ENCODE measurements at places on chromosomes 1 and 21. TPM values are rescaled to one million over a fixed set of nuclear protein-coding genes. Genes with fewer than 3 reads are reported as not detected.

FCRL4 gene
- total RNA-seq = not detected

CFAP107 gene
- not detected for total RNA-seq

OR2L5 gene
- total RNA-seq = not detected

- no peak for DNase-seq
Measured at GRCh38 chr21:20646431-20647165, 351.6 kb upstream of the NCAM2 start.

GRCh38 chr1:193819376-193819775 is 633.0 kb upstream of the B3GALT2 start:
- DNase-seq = no peak

GRCh38 chr1:24111996-24112779 is at the start of gene MYOM3:
Gene MYOM3 (minus strand): TSS chr1:24112135. CDS start chr1:24108636, 3,499 bp downstream.
- peak; percentile 71 for DNase-seq

GRCh38 chr1:175649416-175649815 is 94.0 kb downstream of the TNR start:
- peak; percentile 44 for DNase-seq

GRCh38 chr1:182771187-182771984 is 18.2 kb upstream of the NPL start:
- DNase-seq = no peak

- DNase-seq = peak; percentile 49
Measured at GRCh38 chr1:85396194-85396593, 68.8 kb downstream of the DDAH1 start.

DNA sequence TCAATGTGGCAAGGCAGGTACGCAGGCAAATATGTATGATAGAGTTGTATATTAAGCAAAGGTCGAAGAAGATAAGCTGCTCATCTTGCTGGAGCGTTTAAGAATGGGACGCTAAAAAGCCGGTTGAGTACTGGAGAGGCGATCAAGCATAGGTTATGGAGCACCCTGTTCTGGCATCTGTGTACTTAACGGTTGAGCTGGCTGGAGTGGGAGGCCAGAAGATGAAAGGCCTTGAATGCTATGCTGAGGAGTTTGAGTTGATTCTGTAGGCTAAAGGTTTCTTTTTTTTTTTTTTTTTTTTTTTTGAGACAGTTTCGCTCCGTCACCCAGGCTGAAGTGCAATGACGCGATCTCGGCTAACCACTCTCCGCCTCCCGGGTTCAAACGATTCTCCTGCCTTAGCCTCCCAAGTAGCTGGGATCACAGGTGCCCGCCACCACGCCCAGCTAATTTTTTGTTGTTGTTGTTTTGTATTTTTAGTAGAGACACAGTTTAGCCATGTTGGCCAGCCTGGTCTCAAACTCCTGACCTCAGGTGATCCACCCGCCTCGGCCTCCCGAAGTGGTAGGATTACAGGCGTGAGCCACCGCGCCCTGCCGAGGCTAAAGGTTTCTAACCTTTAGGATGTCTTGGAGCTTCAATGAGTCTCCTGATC is 850 bp upstream of the KHDC4 start:
- peak; percentile 45 for DNase-seq

DNA sequence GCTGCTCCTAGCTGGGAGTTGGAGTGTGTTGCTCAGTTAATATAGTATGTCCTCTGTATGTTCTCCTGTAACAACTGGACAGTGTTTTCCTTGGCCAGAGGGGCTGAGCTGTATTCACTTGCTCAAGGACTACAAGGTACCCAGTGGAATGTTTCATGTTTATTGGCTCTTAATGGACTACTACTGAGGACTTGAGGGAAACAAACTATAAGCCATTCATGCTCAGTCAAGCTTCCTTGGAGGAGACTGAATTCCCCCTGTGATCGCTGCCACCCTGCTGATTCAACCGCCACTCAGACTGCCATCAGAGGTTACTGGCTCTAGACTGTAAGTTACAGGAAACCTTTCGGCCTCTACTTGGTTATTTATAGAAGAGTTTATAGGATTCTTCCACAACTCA is 166.6 kb downstream of the ZC3H11B start:
- peak; percentile 27 for DNase-seq

DNA sequence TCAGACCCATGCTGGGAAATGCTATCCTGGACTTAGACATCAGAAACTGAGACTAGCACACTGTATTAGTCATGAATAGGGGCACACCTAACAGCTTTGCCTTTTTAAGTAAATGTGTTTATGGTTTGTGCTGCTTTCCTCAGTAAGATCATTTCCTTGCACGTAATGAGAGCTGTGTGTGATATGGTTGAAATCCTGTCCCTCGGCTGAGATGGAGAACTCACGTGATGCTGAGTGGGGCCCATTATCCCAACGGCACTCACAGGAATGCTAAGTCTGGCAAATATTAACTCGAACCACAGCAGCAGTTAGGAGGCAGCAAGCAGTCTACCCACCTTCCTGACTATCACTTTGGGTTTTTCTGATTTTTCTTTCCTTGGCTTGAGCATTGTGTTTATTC is 38.2 kb downstream of the BCL9 start:
- no peak for DNase-seq

- no peak for DNase-seq
Measured at GRCh38 chr1:59481881-59482505, 185.1 kb downstream of the FGGY start.

DNA sequence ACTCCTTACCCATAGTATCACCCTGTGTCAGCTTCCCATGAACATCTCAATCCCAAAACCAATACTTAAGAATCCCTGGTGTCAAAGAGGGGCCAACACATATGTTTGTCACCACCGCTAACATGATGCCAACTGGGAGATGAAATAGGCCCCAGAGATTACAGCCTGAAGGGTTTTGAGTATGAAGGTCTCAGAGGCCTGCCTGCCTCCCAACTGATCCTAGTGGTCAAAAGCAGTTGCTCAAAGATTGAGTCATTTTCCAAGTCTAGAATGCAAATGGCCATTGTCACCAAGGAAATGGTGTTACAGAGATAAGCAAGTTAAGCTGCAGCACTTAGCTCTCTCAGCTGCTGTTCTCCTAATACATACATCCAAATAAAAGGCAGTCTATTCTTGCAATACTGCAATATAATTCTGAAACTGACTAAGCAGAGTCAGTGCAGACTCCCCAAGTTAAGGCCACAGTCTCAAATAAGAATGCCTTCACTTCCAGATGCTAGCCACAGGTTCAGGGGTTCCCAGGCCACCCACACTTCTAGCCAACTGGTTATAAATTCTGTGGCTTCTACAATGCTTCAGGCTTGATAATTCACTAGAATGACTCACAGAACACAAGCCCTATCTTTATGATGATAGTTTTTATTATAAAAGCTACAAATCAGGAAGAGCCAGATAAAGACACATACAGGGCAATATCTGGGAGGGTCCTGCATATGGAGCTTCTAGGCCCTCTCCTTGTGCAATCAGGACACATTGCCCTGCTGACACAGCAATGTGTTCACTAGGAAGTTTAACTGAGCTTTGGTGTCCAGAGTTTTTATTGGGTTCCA is 18.7 kb downstream of the DUSP10 start:
- DNase-seq = no peak

GRCh38 chr1:246086191-246086590 is 420.9 kb downstream of the SMYD3 start:
- no peak for DNase-seq

DNA sequence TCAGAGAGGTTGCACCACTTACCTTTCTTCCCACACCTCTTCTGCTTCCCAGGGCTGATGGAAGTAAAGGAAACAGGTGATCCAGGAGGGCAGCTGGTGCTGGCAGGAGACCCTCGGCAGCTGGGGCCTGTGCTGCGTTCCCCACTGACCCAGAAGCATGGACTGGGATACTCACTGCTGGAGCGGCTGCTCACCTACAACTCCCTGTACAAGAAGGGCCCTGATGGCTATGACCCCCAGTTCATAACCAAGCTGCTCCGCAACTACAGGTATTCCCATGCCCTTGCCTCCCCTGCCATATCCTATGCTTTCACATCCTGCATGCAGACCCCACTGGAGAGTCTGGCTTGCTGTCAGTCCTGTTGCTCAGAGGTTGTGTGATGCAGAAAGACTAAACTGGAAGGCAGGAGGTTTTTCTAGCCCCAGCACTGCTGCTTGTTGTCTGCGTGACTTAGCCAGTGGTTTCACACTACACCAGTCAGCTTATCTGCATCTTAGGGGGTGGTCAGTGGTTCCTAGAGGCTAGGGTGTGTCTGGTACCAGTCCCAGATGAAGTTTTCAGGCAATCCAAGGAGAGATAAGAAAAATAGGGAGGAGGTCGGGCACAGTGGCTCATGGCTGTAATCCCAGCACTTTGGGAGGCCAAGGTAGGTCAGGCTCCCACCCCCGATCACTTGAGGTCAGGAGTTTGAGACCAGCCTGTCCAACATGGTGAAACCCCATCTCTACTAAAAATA is 10.2 kb downstream of the RHOC start:
- no peak for DNase-seq

DNA sequence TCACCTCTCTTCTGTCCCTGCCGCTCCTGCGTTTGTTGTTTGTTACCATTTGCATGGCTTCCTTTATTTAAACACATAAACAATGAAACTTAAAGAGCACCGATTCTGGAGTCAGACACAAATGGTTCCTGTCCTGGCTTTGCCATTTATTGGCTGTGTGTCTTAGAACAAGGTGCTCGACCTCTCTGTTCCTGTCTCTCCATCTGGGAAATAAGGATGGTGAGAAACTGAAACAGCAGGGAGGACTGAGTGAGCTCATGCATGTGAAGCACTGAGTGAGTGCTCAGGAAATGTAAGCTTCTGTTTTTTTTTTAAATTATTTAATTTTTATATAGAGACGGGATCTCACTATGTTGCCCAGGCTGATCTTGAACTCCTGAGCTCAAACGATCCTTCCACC is 148.2 kb upstream of the WNT4 start:
- DNase-seq = no peak
